ENCODE measurements at places on chromosomes 4 and X. TPM values are rescaled to one million over a fixed set of nuclear protein-coding genes. Genes with fewer than 3 reads are reported as not detected.

Gene SOD3
- 14.6 TPM for total RNA-seq

Gene PPA2
- 159 TPM for total RNA-seq

Gene AFF2
- total RNA-seq = 0.07 TPM

Gene ITIH6
- not detected for total RNA-seq

Gene MAGED4B
- 51.7 TPM for total RNA-seq

Gene XAGE2
- total RNA-seq = not detected

Gene AMER1
- 5.3 TPM for total RNA-seq

Gene CDKL5
- total RNA-seq = 4.4 TPM

Gene BEX2
- 8.9 TPM for total RNA-seq

Gene ERAS
- total RNA-seq = not detected

Gene GCNA
- total RNA-seq = 0.20 TPM

Gene BEND4
- total RNA-seq = 0.17 TPM

Gene XIAP
- total RNA-seq = 29.8 TPM

Gene AADAT
- 0.30 TPM for total RNA-seq

Gene ASB5
- 0.57 TPM for total RNA-seq

Gene SLITRK4
- total RNA-seq = not detected

Gene SLC49A3
- total RNA-seq = not detected

Gene GYPE
- total RNA-seq = not detected

Gene FGF13
- 9.6 TPM for total RNA-seq

Gene LIN54
- 21.4 TPM for total RNA-seq

Gene ARR3
- total RNA-seq = not detected

Gene PRR32
- total RNA-seq = not detected

Gene ZNF157
- 0.05 TPM for total RNA-seq

Gene CFAP299
- not detected for total RNA-seq

Gene ARMCX1
- total RNA-seq = 38.9 TPM

Gene TMEM47
- 52.1 TPM for total RNA-seq

Gene PRRG1
- total RNA-seq = 18.4 TPM

All from M059J (cell line).